Brain (organoid and tissue), 16 donors: ENCODE measurements at places on chromosomes 13 and 19. TPM values are rescaled to one million over a fixed set of nuclear protein-coding genes. Genes with fewer than 3 reads are reported as not detected.

DNA sequence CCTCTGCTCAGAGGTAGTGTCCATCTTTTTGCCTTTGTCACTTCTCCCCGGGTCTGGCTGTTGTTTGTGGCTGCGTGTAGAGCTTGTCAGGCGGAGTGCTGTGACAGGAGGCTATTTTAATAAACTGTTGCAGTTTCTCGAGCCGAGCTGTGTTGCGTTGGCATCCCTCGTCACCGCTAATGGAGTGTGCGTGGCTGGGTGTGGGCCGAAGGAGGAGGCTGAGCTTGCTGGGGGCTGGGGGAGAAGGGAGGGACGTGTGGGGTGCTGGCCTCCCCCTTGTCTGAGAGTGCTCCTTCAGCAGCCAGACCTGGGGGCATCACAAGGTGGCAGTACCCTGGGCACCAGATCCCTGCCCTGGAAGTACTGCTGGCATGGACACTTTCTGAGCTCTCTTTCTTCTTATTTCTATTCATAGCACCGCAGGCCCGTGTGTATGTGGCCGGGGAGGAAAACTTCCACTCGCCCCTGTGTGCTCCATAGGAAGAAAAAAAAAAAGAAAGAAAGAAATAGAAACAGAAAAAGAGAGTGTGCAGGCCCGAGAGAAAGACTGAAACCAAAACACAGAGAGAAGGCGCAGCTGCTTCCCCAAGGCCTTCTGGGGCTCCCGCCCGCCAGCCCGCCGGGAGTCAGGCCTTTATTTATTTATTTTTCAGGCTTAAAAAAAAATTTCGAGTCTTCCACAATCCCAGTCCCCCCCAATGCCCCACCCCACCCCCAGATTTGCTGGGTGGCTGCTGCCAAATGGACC lies 27.0 kb downstream of the NFIX start:
- DNase-seq, result no peak

- DNase-seq, result peak; percentile 15
Observed at GRCh38 chr19:17616961-17617806, 61.7 kb downstream of the COLGALT1 start.

GRCh38 chr19:3304871-3305423 lies 61.4 kb upstream of the NFIC start:
- DNase-seq, result peak; percentile 86

GRCh38 chr19:45590300-45591003 lies 5.8 kb upstream of the OPA3 start:
- no peak for DNase-seq

DNA sequence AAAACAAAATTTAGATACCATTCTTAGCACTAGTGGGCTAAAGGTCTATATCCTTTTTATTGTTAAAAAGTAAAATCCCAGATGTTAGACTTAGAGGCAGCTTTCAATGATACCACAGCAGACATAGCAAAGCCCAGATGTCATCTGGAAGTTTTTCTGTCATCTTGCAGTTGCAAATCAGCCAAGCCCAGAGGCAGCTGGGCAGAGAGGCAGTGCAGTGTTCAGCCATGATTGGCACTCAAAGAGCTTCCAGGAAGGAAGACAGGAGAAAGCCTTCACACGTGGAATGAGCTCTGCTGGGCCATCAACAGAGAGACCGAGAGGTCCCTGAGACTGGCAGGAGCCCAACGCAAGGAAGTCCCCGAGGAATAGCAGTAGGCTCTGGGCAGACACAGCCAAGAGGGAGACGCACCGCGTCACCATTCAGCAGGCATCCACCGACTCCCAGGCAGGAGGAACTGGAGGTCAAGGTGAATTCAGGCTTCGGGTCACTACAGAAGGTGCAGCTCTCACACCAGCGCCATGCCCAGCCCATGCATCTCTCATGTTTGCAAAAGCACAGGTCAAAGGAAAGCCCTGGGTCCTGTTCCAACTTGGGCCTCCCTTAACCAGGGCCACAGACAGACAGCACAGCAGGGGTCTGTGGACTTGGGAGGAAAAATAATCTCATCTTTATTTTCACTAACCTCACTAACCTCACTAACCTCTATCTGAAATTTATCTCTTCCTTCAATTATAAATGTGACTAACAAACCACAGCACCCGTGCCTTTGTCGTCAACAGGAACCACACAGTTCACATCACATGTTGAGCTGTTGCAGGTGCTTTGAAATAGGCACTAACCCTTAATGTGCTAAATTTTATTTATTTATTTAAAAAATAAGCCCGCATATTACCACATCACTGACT lies 54.9 kb downstream of the TUBGCP3 start:
- DNase-seq, result peak; percentile 11

- no peak for DNase-seq
Observed at GRCh38 chr19:32864318-32865007, 5.1 kb downstream of the SLC7A9 start.

DNA sequence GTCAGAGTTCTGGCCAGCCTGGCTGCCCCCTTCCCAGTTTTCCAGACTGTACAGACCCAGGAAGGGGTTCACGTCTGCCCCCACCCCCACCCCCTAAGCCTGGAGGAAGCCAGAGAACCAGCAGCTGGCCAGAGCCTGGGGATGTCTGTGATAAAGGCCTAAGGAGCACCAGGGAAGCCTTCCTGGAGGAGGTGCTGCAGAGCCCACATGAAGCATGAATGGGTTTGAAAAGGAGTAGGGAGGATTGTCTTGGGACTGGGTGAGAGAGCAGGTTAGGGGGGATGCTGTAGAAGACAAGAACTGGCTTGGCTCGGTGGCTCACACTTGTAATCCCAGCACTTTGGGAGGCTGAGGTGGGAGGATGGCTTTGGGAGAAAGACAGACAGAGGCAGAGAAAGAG lies 5.8 kb downstream of the SHKBP1 start:
- DNase-seq, result no peak

- DNase-seq, result no peak
Observed at GRCh38 chr13:32305646-32306045, 9.5 kb downstream of the ZAR1L start.

DNA sequence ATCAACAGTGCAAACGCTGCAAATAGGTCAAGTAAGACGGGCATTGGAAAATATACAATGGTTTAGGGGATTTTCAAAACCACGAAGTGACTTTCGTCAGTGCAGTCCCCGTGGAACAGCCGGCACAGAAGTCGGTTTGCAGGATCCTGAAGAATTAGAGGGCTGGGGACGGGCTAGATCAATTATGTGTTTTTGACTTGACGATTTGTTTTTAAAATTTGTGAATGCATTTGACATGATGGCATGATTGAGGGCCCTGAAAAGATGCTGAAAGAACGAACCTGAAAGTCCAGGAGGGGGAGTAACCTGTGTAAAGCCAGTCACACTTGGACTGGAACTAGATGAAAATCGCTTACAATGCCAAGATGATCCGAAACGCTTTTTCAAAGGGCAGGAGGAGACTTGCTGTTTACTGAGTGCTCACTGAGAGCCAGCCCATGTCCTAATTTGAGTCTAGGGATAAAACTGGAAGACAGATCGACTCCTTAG lies 8.9 kb upstream of the DGKH start:
- no peak for DNase-seq

- peak; percentile 4 for DNase-seq
Observed at GRCh38 chr19:20422216-20423205, 143.1 kb downstream of the ZNF737 start.

GRCh38 chr13:111314852-111315251 lies 5.6 kb upstream of the TEX29 start:
- no peak for DNase-seq

DNA sequence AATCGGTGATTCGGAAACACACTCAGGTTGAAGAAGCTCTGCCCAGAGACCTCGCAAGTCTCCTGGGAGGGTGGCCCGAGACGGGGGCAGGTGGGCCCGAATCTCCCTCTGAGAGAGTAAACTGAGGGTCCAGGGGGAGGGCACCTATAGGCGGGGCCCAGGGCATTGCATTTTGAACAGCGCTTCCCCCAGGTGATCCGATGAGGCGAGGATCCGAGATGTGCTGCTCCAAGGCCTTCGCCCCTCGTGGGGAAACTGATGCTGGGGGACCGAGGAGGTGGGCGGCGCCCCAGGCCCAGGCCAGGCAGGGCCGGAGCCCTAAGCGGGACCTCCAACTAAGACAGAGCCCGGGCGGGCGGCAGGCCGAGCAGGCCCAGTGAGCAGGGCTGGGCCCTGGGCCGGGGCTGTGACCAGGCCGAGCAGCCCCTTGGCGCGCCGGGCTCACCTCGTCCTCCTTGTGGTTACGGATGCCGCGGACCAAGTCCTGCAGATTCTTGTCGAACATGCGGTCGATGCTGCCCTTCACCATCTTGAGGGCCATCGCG lies 500 bp downstream of the AP3D1 start:
- peak; percentile 12 for DNase-seq

- DNase-seq, result no peak
Observed at GRCh38 chr19:3458229-3459088, 21.9 kb downstream of the SMIM24 start.

DNA sequence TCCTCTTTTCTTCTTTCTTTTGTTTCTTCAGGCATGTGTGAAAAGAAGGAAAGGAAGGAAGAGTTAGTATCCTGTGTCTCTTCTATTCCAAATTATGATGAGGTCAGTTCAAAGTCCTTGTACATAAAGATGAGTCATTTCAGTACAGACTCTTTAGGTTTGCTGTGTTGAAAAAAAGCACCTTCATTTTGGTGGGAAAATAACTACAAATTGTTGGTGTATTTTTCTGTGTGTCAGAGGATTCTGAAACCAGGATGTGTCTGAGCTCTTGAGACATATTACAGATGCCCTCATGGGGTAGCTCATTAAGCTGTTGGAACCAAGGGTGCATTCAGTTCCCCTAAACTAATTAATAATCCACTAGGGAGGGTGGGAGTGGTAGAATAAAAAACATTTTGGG lies 5.8 kb upstream of the HSPH1 start:
- no peak for DNase-seq

DNA sequence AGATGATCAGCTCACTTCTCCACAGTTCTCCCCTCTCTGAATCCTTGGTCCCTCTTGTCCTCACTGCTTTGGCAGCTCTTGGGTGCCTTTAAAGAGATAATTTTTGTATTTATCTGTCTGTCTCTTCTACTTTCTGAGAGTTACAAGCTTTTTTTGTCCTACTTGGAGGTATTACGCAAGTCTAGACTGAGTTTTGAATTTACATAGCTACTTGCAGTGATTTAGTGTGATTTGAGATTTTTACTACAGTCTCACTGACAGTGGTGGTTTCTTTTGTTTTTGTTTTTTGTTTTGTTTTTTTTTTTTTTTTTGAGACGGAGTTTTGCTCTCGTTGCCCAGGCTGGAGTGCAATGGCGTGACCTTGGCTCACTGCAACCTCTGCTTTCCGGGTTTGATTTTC lies 22.1 kb downstream of the URI1 start:
- no peak for DNase-seq

GRCh38 chr13:39297023-39297422 lies 258.8 kb downstream of the NHLRC3 start:
- no peak for DNase-seq

GRCh38 chr13:105994340-105994739 lies 541.1 kb downstream of the EFNB2 start:
- no peak for DNase-seq

GRCh38 chr13:99375738-99376080 lies 68.5 kb upstream of the GPR183 start:
- DNase-seq, result no peak

GRCh38 chr19:45180936-45181335 lies 2.4 kb downstream of the BLOC1S3 start:
- no peak for DNase-seq

DNA sequence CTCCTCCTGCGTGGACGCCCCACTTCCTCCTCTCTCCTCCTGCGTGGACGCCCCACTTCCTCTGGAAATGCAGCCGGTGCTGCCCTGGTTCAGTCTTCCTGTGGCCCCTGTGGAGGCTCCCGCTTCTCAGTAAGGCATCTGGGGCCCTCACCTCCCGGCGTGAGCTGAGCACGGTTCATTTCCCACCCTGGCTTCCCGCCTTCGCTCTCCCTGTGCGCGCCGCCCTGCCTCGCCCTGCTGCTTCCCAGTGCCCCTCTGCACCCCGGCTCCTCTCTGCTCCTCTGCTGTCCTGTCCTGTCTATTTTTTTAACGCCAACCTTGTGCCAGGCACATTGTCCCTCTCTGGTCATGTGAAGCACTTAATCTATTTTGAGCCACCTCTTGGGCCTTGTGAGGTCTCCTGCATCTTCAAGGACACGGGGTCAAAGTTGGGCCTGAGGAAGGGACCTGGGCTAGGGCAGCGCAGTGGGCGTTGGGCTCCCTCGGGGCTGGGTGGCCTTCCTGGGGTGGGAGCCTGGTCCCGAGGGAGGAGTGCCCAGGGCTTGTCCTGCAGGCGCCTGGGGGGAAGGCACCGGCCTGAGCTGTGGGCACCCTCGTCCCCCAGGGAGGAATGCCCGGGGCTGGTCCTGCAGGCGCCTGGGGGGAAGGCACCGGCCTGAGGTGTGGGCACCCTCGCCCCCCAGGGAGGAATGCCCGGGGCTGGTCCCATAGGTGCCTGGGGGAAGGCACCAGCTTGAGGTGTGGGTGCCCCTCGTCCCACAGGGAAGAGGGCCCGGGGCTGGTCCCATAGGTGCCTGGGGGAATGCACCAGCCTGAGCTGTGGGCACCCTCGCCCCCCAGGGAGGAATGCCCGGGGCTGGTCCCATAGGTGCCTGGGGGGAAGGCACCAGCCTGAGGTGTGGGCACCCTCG lies 13.0 kb downstream of the HCN2 start:
- no peak for DNase-seq

- DNase-seq, result no peak
Observed at GRCh38 chr19:39111593-39112199, 13.9 kb upstream of the PAK4 start.

- no peak for DNase-seq
Observed at GRCh38 chr19:51573331-51573730, 2.2 kb downstream of the ZNF175 start.

DNA sequence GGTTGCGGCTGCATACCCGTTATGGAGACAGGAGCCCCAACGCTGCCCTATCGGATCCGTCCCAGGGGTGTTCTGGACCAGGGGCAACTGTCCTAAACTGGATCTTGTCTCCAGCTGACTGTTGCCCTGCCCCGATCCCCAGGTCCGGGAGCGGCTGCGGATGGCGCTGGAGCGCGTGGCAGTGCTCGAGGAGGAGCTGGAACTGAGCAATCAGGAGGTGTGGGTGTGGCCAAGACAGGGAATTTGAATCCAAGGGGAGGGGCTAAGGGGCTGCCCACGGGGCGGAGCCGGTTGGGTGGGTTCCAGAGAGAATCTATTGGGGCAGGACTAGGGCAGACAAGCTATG lies 9.9 kb downstream of the PPFIA3 start:
- no peak for DNase-seq

- no peak for DNase-seq
Observed at GRCh38 chr13:26047040-26047439, 4.8 kb downstream of the SHISA2 start.

Gene KLK15
- not detected for polyA plus RNA-seq

Gene ICAM4
- not detected for polyA plus RNA-seq

Gene TPTE2
- not detected for polyA plus RNA-seq

Gene POU2F2
- 6.9 TPM for polyA plus RNA-seq

Gene CYP4F8
- polyA plus RNA-seq, result not detected

Gene FCGBP
- 12.3 TPM for polyA plus RNA-seq

Gene CLEC17A
- not detected for polyA plus RNA-seq

Gene SIGLEC9
- 0.76 TPM for polyA plus RNA-seq

Gene ZNF763
- polyA plus RNA-seq, result 0.53 TPM
